ENCODE measurements at places on chromosomes 13 and 19. TPM values are rescaled to one million over a fixed set of nuclear protein-coding genes. Genes with fewer than 3 reads are reported as not detected.

GRCh38 chr13:22447132-22447886, 733.5 kb upstream of the SGCG start:
- H3K36me3 ChIP-seq = no peaks in the 10 kb centered on the region
- H3K27me3 ChIP-seq = no peaks in the 10 kb centered on the region
- no peak for DNase-seq
- H3K4me1 ChIP-seq = no peaks in the 10 kb centered on the region

GRCh38 chr13:109146912-109147647, 517.7 kb downstream of the MYO16 start:
- no peaks in the 10 kb centered on the region for H3K27me3 ChIP-seq
- DNase-seq = no peak
- no peaks in the 10 kb centered on the region for H3K36me3 ChIP-seq
- H3K4me1 ChIP-seq = peaks cover 15% of the 10 kb centered on the region
- H3K4me3 ChIP-seq = no peak overlapping the region

PTPRH gene
- 31.2 TPM for polyA plus RNA-seq

DNA sequence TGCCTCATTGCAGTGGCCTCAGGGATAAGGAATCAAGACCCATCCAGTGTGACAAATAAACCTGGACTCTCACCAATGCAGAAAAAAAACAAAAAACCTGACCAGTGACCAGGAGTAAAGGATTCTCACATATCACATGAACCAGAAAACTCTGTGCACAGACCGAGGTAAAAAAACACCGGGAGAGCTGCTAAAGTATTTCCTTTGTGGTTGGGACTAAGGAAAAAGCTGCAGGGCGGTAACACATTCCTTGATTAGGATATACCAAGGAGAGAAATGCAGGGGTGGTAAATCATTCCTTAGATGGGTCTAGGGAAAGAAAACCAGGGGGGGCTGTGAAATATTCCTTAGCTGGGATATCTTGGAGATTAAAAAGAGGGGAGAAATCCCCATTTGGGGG, 64.8 kb upstream of the ZNF85 start:
- no peaks in the 10 kb centered on the region for H3K4me1 ChIP-seq
- H3K4me3 ChIP-seq = no peak overlapping the region
- H3K27me3 ChIP-seq = no peaks in the 10 kb centered on the region
- no peaks in the 10 kb centered on the region for H3K36me3 ChIP-seq
- H3K27ac ChIP-seq = no peak overlapping the region

DNA sequence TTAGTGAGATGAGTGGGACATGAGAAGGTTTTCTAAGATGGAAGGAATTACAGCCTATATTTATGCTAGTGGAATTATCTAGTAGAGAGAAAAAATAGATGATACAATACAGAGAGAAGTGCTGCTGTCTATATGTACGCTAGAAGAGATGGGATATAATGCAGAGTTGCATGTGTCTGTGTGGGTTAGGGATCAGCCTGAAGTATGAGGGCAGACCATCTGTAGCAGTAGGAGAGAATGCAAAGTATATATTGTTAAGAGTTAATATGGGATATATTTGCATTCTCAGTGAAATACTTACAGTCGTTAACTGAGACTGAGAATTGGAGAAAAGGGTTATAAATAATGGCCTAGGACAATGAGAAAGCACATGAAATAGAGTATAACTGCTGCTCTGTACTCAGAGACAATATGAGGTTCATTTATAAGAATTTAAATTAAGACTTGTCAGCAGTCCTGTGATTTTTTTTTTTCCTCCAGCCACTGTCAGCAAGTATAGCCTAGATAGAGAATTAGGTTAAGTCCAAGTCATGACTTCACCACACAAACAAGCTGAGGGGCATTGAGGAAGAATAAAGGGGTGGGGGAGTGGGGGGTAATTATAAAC, 77.8 kb downstream of the SLITRK1 start:
- H3K36me3 ChIP-seq = no peaks in the 10 kb centered on the region
- H3K27ac ChIP-seq = no peak overlapping the region
- no peaks in the 10 kb centered on the region for H3K4me1 ChIP-seq

METTL21C gene
- polyA plus RNA-seq = not detected

C1QTNF9B gene
- not detected for polyA plus RNA-seq

DNA sequence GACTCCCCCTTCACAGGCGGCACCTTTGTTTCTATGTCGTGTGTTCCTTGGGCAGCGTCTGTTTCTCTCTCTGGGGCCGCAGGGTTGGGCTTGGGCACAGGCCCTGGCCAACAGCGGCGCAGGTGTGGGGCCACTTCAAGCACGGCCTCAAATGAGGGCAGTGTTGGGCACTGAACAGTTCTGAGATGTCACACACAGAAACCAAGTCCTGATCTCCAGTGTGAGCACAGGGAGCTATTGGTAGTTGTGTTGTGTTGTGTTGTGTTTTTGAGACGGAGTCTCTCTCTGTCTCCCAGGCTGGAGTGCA, 42.7 kb downstream of the GATAD2A start:
- no peak overlapping the region for H3K27ac ChIP-seq
- H3K36me3 ChIP-seq = no peaks in the 10 kb centered on the region
- DNase-seq = no peak
- H3K4me1 ChIP-seq = no peaks in the 10 kb centered on the region

- no peaks in the 10 kb centered on the region for H3K4me1 ChIP-seq
- H3K36me3 ChIP-seq = no peaks in the 10 kb centered on the region
- H3K4me3 ChIP-seq = no peak overlapping the region
- no peak for DNase-seq
- H3K27me3 ChIP-seq = no peaks in the 10 kb centered on the region
Observed at GRCh38 chr13:108031865-108032264, 183.5 kb downstream of the LIG4 start.

- peaks cover 54% of the 10 kb centered on the region for H3K4me1 ChIP-seq
- H3K27ac ChIP-seq = peak overlapping the region; percentile 100
- DNase-seq = peak; percentile 74
- peak overlapping the region; percentile 99 for H3K4me3 ChIP-seq
- no peaks in the 10 kb centered on the region for H3K27me3 ChIP-seq
Observed at GRCh38 chr19:39415111-39416046, 2.9 kb downstream of the PLEKHG2 start.
